ENCODE measurements at places on chromosomes 3 and 15.

GRCh38 chr15:94671858-94672532 is 440.6 kb downstream of the MCTP2 start:
- no peak for DNase-seq

- no peak for DNase-seq
These were observed 32.2 kb downstream of the ATP10A start for GRCh38 chr15:25830844-25831451.

DNA sequence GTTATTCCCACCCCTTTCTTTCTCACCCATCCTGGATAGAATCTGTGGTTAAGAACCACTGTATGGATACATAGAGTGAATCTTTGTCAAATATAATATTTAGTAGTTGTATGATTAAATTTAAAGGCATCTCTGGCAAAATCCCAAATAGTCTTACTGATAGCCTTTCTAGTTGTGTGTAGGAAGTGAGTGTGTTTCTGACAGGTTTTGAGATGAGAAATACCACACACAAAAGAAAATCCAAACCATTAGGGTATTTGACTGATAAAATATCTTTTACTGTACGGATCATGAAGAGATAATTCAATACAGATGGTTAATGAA is 44.7 kb upstream of the PLCL2 start:
- DNase-seq: no peak

DNA sequence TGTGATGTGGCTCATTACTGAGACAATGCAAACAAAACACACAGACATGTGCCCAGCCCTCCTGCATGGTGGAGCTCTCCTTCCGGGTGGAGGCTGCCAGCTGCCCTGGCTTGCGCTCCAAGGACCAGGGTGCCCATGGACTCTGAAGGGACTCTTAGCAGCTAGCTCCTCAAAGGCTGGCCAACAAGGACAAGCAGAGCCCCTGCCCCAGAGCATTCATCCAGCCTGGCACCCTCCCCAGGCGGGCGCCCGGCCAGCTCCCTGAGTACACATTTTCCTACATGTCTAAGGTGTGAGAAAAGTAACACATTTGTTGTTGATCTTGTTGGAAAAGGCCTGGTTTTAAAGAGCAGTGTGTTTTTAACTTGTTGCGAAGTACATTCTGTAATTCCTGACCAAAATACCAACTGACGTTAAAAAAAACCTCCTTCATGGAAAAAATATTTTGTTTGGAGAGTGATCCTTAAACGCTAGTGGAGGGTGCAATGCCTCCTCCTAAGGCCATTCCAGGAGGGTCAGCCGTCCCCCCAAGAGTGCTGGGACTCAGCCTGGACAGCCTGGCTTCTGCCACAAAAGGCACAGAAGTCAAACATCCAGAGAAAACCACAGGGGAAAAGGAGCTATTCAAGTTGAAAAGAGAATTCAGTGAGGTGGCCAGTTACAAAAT is 86.9 kb downstream of the KLF15 start:
- DNase-seq: no peak

DNA sequence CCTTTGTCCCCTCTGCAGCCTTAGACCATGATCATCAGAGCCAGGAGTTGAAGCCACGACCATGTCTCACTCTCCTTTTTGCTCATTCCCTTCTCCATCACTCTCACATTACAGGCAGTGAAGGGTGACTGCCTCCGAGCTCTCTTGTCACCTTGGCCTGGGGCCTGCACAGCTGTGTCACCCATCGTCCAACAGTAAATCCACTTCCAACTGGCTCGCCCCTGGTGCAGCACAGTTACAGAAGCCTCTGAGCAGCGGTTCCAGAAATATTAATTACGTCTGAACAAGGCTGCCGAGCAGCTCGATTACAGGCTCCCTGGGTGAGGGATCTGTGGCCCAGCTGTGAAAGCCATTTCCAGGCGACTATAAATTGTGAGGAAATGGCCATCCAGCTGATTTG is 528.2 kb downstream of the NR2F2 start:
- no peak for DNase-seq

- no peak for DNase-seq
These were observed 8.9 kb downstream of the CPOX start for GRCh38 chr3:98584547-98584946.

GRCh38 chr15:50879016-50879617 is 29.4 kb upstream of the AP4E1 start:
- peak; percentile 14 for DNase-seq

DNA sequence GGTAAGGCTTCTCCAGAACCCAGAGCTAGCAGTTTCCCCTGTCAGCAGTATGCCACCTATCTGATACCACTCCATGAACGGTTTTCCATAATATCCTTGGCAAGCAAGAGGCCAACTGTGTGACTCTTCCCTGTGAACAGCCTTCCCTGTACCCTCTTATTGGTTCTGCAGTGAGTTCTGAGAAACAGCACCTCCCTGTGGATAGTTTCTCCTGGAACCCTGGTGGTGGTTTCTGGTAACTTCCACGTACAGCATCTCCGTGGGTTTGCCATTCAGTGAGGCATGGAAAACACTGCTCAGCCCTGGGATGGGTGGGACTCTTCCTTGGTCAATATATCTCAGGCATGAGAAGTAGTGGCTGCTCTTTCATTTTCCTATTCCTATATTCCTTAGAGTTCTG is 19.4 kb upstream of the SERPINI2 start:
- no peak for DNase-seq

DNA sequence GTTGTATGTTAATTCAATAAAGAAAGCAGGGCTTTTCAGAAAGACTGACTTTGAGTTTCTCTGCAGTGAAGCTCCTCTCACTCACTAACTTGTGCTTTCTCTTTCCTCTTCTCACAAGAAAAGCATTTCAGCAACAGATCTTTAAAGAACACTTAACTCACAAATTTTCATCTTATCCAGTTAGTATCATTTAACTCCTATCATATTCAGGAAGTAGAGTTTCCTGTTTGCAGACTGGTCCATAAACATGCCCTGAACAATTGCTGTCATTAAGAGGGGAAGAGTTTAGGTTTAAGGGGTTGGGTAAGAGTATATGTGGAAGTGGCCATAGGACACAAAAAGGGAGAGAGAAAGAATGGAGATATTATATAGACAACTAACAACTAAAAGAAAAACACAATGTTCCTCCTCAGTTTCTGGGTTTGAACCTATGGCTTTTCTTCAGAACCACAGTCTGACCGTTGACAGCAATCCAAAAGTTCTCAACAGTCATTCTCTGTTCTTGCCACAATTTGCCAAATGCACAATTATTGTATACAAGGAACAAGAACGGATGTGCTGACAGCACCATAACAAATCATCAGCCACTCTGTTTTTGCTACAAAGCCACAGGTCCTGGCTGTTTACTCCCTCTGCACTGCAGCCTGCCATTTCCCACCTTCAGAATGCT is 63.9 kb downstream of the CHAC1 start:
- DNase-seq: no peak

- DNase-seq: no peak
These were observed 1002.4 kb upstream of the SEMA6D start for GRCh38 chr15:46714950-46715349.

DNA sequence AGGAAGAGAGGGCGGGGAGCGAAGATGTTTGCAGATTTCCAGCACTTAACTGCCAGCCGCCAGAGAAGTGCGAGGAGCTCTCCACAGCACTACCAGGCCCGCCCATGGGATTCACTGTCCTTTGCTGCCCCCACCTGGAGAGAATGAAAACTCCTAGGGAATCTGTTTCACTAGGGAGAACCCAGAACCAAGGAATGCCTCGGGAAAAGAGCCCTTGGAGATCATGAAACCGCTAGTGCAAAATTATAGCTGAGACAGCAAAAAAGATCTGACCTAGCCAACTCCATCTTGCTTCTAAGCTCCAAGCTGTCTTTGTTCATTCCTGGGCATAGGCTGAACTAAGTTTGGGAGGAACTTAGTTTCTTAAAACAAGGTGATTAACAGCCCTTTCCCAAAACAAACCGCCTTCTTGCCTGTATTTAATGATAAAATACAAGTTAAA is 82.6 kb upstream of the GCNT3 start:
- DNase-seq: peak; percentile 39

GRCh38 chr3:42014921-42015533 is 53.1 kb upstream of the ULK4 start:
- no peak for DNase-seq
